SJCRH30 (cell line): ENCODE measurements at places on chromosomes 13 and 19. TPM values are rescaled to one million over a fixed set of nuclear protein-coding genes. Genes with fewer than 3 reads are reported as not detected.

ZFP14 gene
- total RNA-seq, result 7.1 TPM in 2 replicates

DNA sequence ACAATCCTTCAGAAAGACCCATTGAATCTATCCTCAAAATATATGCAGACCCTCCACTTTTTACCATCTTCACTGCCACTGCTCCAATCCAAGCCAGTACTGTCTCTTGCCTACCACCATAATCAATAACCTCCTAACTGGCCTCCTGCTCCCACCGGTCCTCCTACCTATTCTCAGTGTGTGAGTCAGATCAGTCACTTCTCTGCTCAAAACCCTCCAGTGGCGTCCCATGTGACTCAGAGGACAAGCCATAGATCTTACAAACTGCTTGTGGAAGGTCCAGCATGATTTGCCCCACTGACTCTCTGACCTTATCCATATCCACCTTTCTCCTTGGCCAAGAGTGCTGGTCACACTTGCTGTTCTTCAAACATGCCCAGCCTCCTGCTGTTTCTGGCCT, 23.4 kb upstream of the MBNL2 start:
- H3K36me3 ChIP-seq, result no peaks in the 10 kb centered on the region
- H3K4me3 ChIP-seq, result no peak overlapping the region
- no peak overlapping the region for H3K27ac ChIP-seq
- peaks cover 15% of the 10 kb centered on the region for H3K4me1 ChIP-seq
- DNase-seq, result no peak
- H3K27me3 ChIP-seq, result no peaks in the 10 kb centered on the region

GRCh38 chr19:40567040-40567749, 9.5 kb upstream of the SHKBP1 start:
- H3K4me1 ChIP-seq, result peaks cover 18% of the 10 kb centered on the region
- H3K27ac ChIP-seq, result no peak overlapping the region
- peaks cover 12% of the 10 kb centered on the region; the same call in 1 of the 2 replicates for H3K27me3 ChIP-seq
- H3K36me3 ChIP-seq, result no peaks in the 10 kb centered on the region

- no peak overlapping the region for H3K4me3 ChIP-seq
- no peaks in the 10 kb centered on the region for H3K4me1 ChIP-seq
- no peaks in the 10 kb centered on the region for H3K36me3 ChIP-seq
- DNase-seq, result no peak
Measured at GRCh38 chr13:112951674-112952371, 17.2 kb upstream of the MCF2L start.

DNA sequence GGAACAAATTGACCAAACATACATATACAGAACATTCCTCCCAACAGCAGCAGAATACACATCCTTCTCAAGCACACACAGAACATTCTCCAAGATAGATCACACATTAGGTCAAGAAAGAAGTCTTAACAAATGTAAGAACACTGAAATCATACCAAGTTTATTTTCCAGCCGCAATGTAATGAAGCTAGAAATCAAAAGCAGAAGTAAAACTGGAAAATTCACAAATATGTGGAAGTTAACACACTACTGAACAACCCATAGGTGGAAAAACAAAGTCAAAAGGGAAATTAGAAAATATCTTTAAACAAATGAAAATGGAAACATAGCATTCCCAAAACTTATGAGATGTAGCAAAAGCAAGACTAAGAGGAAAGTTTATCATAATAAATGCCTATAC, 692.6 kb downstream of the DIAPH3 start:
- no peaks in the 10 kb centered on the region for H3K27me3 ChIP-seq
- no peak for DNase-seq
- no peak overlapping the region for H3K4me3 ChIP-seq
- H3K4me1 ChIP-seq, result peaks cover 8% of the 10 kb centered on the region

- H3K36me3 ChIP-seq, result no peaks in the 10 kb centered on the region
- DNase-seq, result no peak
- H3K27me3 ChIP-seq, result no peaks in the 10 kb centered on the region
- peaks cover 27% of the 10 kb centered on the region for H3K4me1 ChIP-seq
- no peak overlapping the region for H3K27ac ChIP-seq
- no peak overlapping the region for H3K4me3 ChIP-seq
Measured at GRCh38 chr13:30850204-30850866, 55.7 kb upstream of the MEDAG start.

ZNF730 gene
- 19.6 and 24.9 TPM in 2 replicates for total RNA-seq

- no peak overlapping the region for H3K4me3 ChIP-seq
- H3K4me1 ChIP-seq, result no peaks in the 10 kb centered on the region
- DNase-seq, result no peak
- no peaks in the 10 kb centered on the region for H3K27me3 ChIP-seq
- H3K27ac ChIP-seq, result no peak overlapping the region
Measured at GRCh38 chr13:94829185-94829836, 117.0 kb upstream of the SOX21 start.

SLC1A6 gene
- not detected in 2 replicates for total RNA-seq

- no peak overlapping the region for H3K4me3 ChIP-seq
- H3K4me1 ChIP-seq, result 0 out of 2 replicates have a peak, but pooled peaks cover under 1% of the 10 kb centered on the region
- H3K27ac ChIP-seq, result no peak overlapping the region
- no peaks in the 10 kb centered on the region for H3K36me3 ChIP-seq
- DNase-seq, result no peak
- H3K27me3 ChIP-seq, result no peaks in the 10 kb centered on the region
Measured at GRCh38 chr13:106145997-106146864, 389.2 kb downstream of the EFNB2 start.

GRCh38 chr19:3276341-3276799, 51.9 kb downstream of the CELF5 start:
- H3K27ac ChIP-seq, result no peak overlapping the region
- H3K27me3 ChIP-seq, result no peaks in the 10 kb centered on the region
- no peaks in the 10 kb centered on the region for H3K4me1 ChIP-seq
- H3K4me3 ChIP-seq, result no peak overlapping the region
- H3K36me3 ChIP-seq, result no peaks in the 10 kb centered on the region

ENOX1 gene
- 9.3 and 11.9 TPM in 2 replicates for total RNA-seq

DNA sequence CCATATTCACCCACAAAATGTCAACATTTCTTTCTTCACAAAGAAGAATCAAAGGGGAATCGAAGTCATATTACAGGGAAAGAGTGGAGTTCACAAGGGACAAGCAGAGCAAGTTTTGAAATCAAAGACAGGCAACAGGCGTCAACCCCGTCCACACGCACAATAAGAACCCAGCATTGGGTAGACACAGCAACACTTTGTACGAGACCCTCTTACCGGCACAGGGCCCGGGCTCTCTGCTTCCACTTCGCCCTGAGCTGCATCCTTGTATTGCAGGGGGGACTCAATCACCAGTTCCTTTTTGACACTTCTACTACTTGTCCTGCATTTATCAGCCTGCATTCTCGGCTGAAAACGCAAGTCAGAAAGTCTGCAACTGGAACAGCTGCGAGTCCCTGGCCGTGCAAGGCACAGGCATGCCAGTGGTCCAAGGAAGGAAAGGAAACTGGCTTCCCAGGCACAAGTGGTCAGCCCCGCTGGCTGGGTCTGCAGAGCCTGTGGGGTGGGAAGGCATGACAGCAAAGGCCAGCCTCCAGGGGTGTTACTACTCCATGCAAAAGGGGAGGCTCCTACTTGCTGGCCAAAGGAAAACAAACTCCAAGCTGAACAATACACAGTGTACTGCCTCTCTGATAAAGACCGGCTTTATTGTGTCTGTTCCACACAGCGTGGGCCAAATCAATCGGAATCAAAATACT, at the start of gene DOCK9:
Gene DOCK9 (minus strand): TSS at position 497 of the 698 bp plus-strand sequence. CDS start 155 bp downstream, at position 342.
- H3K27ac ChIP-seq, result peak within 1 kb of the TSS; percentile 62
- no peaks in the 10 kb centered on the region for H3K36me3 ChIP-seq
- H3K4me3 ChIP-seq, result peak within 1 kb of the TSS; percentile 51

KIR2DL1 gene
- not detected in 2 replicates for total RNA-seq

DNA sequence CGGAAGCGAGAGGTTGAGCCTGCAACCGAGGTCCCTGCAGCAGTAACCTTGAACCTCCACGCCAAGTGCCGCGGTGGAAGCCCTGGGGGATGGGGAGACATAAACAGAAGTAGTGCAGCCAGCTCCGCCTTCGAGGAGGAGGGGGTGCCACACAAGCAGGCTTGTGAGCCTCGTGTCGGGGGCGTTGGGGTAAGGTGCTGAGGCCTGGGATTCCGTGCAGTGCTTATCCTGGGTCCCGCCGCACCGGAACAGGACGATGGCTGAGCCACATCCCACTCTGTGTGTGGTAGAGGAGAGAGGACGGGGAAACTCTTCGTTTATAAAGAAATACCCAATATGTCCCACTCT, 51.0 kb downstream of the SOX1 start:
- no peaks in the 10 kb centered on the region for H3K4me1 ChIP-seq
- no peak for DNase-seq
- H3K27me3 ChIP-seq, result peaks cover 6% of the 10 kb centered on the region; the same call in 1 of the 2 replicates
- H3K27ac ChIP-seq, result no peak overlapping the region
- H3K36me3 ChIP-seq, result no peaks in the 10 kb centered on the region

- no peak overlapping the region for H3K27ac ChIP-seq
- no peak for DNase-seq
- H3K27me3 ChIP-seq, result no peaks in the 10 kb centered on the region; the same call in 1 of the 2 replicates
- no peaks in the 10 kb centered on the region for H3K36me3 ChIP-seq
- H3K4me1 ChIP-seq, result no peaks in the 10 kb centered on the region
Measured at GRCh38 chr13:51249770-51250741, 27.9 kb downstream of the FAM124A start.

RGCC gene
- not detected in 2 replicates for total RNA-seq

PRTN3 gene
- not detected in 2 replicates for total RNA-seq

PIH1D1 gene
- 68.4 and 83.4 TPM in 2 replicates for total RNA-seq

DNA sequence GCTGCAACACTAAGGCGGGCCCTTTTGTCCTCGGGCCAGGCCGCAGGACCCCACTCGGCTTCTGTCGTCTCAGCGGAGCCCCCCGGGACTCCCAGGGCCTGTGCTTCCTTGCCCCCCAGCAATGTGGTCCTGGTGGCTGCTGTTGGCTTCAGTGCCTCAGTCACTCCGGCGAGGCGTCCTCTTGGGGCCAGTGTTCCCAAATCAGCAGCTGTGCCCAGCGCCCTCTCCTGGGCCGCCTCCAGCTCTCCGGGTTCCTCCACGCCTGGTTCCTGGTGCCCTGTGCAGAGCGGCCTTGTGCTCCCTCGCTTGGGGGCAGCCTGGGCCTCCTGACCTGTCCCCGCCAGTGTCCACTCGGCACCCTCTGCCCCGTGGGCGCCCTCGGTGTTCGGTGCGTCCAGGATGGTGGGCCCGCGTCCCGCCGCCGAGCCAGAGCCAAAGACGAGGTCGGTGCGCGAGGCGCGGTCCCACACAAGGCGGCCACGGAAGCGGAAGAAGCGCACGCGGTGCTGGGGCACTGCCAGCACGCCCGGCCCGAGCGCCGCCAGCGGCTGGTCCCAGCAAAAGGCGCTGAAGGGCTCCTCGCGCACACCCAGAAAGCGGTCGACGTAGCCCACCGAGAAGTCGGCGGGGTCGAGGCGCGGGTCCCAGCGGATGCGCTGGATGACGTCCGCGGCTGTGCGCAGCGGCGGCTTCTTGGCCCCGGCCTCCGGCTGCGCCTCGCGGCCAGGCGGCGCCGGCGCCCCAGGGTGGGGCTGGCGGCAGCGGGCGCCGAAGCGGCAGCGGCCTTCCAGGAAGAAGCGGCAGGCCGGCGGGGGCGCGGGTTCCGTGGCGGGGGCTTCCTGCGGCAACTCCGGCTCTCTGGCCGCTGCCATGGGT, 685 bp downstream of the LENG9 start:
- no peaks in the 10 kb centered on the region for H3K4me1 ChIP-seq
- no peaks in the 10 kb centered on the region for H3K27me3 ChIP-seq
- H3K27ac ChIP-seq, result peak overlapping the region; percentile 43; the same call in 1 of the 2 replicates
- H3K36me3 ChIP-seq, result peaks cover 19% of the 10 kb centered on the region
- DNase-seq, result peak; percentile 36
- peak overlapping the region; percentile 53 for H3K4me3 ChIP-seq

GRCh38 chr19:52897138-52897935, at the start of gene ZNF320:
Gene ZNF320, minus strand, starts transcription at chr19:52897635. Its CDS starts 7,380 bp downstream, at chr19:52890255.
- no peaks in the 10 kb centered on the region for H3K4me1 ChIP-seq
- H3K27ac ChIP-seq, result peak within 1 kb of the TSS; percentile 63
- H3K36me3 ChIP-seq, result peaks cover 22% of the 10 kb centered on the region
- H3K27me3 ChIP-seq, result no peaks in the 10 kb centered on the region
- peak within 1 kb of the TSS; percentile 72 for H3K4me3 ChIP-seq

FREM2 gene
- 4.3 and 4.7 TPM in 2 replicates for total RNA-seq

- no peaks in the 10 kb centered on the region for H3K27me3 ChIP-seq
- no peaks in the 10 kb centered on the region for H3K4me1 ChIP-seq
- H3K36me3 ChIP-seq, result no peaks in the 10 kb centered on the region
- H3K4me3 ChIP-seq, result no peak overlapping the region
- no peak overlapping the region for H3K27ac ChIP-seq
Measured at GRCh38 chr13:20654156-20654555, 49.3 kb upstream of the IL17D start.

- no peaks in the 10 kb centered on the region; the same call in 1 of the 2 replicates for H3K4me1 ChIP-seq
- H3K4me3 ChIP-seq, result no peak overlapping the region
- no peaks in the 10 kb centered on the region for H3K27me3 ChIP-seq
- no peak for DNase-seq
- no peak overlapping the region for H3K27ac ChIP-seq
Measured at GRCh38 chr13:39913928-39914327, 258.5 kb downstream of the COG6 start.

NAPA gene
- 71.5 and 77.0 TPM in 2 replicates for total RNA-seq
